ENCODE measurements at places on chromosomes 12 and 14. TPM values are rescaled to one million over a fixed set of nuclear protein-coding genes. Genes with fewer than 3 reads are reported as not detected.

BORCS5 gene
- total RNA-seq, result 12.7 TPM

NTF3 gene
- total RNA-seq, result not detected

B4GALNT3 gene
- 5.1 TPM for total RNA-seq

CDCA4 gene
- 34.6 TPM for total RNA-seq

- DNase-seq, result no peak
Observed at GRCh38 chr12:111425655-111426054, 19.9 kb downstream of the SH2B3 start.

GRCh38 chr14:91365552-91365951 lies 52.1 kb downstream of the CCDC88C start:
- DNase-seq, result no peak

GRCh38 chr12:51866762-51867161 lies 18.2 kb upstream of the FIGNL2 start:
- DNase-seq, result no peak

DNA sequence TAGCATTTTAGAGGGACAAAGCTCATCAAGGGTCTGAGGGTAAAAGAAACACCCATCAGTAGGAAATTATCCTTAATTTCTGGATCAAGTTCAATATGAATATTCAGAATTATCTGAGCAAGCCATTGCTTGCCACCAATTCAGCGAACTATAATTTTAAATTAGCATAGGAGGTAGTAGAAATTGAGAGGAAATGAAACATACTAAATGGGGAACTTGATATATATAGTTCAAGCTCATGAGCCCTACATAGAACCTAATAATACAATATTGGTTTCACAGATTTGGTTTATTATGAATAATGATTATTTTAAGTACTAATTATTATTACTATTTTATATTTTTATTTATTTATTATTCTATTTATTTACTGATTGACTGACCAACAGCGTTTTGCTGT lies 42.1 kb upstream of the GXYLT1 start:
- no peak for DNase-seq

DNA sequence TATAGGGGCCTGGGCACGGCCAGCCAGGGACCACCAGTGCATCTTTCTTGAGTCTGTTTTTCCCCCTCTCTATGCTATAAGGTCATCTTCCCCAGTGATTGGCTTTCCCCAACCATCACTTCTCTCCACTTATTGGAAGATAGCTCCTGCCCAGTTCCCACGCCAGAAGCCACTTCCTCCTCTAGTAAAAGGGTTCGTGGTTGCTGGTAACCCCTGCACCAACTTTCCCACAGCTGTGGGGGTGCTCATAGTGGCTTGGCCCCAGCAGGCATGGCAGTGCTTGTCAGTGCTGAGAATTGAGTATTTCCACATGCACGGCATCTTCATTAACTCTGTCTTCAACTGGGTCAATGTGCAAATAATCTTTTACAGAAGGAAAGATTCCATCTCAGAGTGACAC lies 215.4 kb downstream of the FOXN3 start:
- no peak for DNase-seq

DNA sequence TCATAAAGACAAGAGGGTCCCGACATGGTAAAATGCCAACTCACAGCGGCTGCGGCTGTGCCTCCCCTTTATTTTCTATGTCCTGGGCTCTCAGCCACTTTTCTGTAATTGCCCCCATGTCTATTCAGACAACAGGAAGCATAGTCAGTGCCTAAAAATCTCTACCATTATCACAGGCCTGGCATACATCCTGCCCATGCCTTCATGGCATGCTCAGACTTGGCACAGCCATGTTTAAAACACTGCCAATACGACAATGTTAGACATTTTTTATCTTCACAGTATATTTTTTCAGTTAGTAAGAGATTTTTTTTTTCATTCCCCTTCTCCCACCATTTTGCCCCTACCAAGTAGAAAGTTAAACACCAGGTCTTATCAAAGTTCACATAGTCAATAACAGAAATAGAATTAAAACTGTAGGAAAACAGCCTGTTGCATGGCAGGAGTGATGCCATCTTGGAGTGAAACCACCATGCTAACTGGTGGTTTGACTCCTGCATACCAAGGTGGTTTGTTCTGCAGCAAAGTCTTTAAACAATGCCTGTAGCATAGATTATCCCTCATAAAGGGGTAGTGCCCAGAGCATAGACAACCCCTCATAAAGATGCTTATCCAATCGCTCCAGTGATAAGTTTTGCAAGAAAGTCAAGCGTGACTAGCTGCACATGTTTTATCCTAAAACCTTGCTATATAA lies 18.9 kb upstream of the CERS5 start:
- no peak for DNase-seq

DNA sequence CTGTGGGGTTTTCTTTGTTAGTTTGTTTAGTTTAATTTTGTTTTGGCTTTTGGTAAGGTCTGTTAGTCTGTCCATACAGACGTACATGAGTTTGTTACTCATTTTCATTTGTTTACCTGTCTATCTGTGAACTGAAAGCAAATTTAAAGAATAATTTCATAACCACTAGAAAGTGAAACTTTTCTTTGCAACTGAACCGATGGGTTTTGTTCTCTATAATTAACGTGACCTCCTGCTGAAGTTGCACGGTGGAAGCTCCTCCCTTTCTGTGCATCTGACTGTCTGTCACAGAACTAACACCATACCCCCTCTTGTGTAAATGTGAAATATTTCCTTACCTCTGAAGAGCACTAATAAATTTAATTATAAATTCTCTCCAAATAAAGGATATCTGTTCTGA lies 595.5 kb downstream of the GALC start:
- no peak for DNase-seq

DNA sequence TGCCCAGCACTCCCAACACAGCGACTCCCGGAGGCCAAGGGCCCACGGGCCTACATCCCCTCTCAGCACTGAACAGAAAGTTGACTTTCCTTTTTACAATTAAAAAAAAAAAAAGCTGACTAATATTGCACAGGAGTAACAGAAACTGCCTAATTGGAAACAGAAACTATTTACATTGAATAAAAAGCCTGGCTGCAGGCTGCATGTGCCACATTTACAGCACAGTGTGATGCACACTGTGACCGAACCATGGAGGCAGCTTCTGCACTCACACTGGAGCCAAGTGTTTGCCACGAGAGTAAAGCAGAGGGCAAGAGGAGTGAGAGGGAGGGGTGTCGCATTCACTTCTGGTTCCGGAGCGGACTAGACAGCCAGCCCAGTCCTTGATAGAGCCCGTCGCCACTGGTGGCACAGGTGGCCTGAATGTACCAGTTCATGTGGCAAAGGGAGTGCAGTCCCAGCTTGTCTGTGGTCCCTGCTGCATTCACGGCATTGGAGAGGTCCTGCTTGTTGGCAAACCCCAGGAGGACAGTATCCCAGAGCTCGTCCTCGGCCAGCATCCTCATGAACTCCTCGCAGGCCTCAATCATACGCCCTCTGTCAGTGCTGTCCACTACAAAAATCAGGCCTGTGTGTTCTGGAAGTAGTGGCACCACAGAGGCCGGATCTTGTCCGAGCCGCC lies 59.2 kb downstream of the SPPL3 start:
- no peak for DNase-seq

DNA sequence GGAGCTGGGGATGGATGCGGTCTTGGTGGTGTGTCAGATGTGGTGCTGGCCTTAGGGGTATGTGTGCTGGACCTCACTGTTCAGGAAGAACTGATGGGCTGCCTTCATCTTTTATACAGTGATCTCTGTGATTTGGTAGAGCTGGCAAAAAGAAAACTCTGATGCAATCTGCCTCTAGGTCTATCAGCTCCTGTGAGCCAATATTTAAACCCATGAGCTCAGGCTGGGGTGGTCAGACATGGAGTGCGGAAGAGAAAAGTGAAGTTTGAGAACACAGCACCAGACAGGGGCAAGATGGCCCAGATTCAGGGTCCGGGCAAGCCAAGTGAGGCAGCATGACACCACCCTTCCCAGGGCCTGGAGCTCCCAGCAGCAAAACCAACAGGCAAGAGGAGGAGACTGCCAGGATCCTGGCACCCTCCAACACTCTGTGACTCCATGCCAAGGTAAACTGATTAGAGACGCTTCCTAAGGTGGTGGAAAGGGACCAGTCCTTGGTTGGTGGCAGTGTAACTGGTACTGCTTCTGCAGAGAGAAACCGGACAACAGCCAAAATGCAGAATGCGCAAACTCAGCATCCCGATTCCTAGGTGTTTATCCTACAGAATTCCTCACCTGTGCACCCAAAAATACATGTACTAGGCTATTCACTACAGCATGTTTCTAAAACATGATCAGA lies 82.3 kb downstream of the CHGA start:
- DNase-seq, result no peak

- no peak for DNase-seq
Observed at GRCh38 chr14:55190906-55191202, 531 bp downstream of the DLGAP5 start.

DNA sequence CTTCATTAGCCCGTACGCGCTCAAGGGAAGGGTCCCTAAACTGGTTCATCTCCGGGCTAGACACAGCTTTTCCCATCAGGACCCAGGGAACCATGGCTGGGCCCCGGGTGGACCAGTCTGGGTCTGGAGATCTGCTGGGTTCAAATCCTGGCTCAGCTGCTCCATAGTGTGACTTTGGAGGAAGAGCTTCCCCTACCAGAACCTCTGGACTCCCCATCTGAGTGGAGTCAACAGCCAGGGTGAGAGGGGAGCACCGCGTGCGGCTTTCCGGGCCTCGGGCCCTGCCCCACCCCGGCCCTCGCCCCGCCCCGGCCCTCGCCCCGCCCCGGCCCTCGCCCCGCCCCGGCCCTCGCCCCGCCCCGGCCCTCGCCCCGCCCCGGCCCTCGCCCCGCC lies 41.2 kb downstream of the BEGAIN start:
- DNase-seq, result no peak
